ENCODE measurements at places on chromosomes 4 and X.

DNA sequence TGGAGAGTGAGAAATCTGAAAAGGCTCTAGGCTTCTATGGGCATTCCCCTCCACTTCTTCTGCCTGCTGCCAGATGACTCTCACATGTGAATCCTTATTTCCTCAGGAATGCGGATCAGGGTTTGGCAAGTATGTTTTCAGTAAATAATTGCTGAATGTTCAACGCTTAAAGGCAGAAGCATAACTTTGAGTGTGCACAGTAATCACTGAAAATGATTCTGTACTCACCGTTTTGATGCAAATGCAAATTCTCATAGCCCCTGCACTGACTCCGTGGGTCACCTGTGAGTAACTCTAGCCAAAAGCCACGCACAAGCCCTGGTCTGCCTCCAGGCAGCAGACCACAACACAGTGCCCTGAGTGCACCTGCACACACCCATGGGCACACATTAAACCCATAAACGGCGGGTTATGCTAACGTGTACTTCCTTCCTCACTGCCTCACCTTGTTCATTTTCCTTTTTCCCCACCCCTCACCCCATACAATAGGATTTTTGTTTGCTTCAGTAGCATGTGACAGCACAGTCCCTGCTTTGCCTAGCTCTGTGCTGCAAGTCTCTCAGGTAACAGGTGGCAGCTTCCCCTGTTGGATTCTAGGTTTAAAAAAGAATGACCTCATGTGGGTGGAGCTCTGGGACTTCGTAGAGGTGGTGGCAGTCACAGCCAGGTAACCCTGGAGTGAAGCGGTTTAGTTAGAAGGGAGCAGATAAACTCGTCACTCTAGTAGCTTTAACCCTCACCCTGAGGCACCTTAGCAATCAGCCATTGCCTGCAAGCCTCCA lies at the start of gene ARHGEF38:
Gene ARHGEF38, plus strand, starts transcription at position 656 of the 782 bp plus-strand sequence. CDS start 146 bp downstream, outside the sequence.
- DNase-seq, result peak; percentile 27

GRCh38 chr4:176579226-176579625 lies 213.5 kb downstream of the VEGFC start:
- no peak for DNase-seq

DNA sequence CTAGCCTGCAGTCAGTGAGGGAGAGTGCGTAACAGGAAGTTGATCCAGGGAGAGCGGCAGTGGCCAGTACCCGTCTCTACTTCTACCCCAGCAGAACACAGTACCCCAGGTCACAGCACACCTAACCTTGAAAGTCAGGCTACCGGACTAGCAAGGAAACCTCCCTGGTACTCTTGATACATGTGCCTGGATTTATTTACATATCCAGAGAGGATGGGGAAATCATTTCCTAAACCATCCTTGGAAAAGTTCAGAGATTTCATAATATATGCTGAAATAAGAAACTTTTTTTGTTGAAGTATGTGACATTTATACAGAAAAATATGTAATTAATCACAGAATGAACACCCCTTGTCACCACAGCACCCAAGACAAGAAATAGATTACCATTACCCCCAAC lies 24.5 kb downstream of the PRIMPOL start:
- no peak for DNase-seq

DNA sequence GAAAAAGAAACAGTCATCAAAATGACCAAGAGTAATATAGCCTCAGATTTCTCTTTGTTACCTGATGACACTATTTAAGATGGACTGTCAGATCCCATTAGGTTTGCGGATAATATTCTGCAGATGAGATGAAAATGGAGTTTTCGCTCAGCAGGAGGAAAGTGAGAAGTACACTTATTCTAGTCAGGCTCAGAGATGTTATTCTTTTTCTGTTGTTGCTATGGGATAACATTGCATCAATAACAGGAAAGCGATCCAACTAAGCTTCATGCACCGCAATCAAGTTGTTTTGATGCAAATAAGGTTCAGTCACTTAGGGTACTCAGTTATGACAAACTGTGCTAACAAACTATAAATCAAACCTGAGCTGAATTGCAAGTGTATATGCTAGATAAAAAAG lies 415.0 kb downstream of the CCSER1 start:
- no peak for DNase-seq

DNA sequence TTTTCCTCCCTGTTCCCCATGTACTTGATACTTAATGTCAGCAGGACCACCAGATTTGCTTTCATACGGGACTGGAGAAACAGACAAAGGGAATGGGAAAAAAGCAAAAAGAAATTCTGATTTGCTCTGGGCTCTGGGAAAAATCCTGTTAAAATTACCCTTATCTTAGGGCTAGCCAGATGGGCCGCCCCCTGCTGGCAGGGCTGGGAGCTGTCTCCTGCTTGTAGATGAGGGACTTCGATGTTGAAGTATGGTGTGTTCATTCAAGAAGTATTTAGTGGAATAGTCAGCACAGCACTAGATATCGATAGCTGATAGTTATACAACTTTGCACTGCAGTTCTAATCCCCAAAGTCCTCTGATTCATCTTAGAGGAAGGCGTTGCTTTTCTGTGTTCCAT lies 45.8 kb downstream of the BCORL1 start:
- DNase-seq, result peak; percentile 51

- peak; percentile 2 for DNase-seq
These were observed 365.9 kb upstream of the PABPC4L start for GRCh38 chr4:134567461-134567860.

DNA sequence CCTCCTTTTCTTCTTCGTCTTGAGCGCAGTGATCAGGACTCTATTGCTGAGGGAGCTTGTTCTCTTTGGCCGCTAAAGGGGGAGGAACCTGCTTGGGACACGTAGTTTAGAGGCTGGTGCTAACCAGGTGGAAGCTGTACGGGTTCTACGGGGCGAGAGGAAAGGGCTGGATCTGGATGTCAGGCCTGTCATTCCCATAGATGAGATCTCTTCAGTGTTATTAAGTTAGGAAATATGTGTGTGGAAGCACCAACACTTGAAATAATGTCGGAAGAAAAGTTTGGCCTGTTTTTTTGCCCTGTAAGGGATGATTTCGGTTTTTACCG lies 643 bp downstream of the SRP72 start:
- DNase-seq, result no peak

DNA sequence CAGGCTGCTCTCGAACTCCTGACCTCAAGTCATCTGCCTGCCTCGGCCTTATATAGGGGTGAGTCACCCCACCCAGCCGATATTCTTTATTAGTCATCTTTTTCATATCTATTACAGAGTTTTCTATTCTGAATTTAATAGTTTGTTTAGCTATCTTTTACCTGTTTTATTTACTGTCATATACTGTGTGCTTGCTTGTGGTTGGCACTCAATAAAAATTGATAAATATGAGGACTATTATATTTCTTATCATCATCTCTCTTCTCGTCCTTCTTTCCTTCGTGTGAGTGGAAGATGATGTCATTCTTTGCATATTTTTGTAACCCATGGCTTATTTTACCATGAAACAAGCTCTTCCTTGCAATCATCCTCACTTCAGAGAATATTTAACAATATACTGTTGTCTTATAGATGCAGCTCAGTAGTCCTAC lies 265.5 kb downstream of the ARHGAP24 start:
- DNase-seq, result no peak

DNA sequence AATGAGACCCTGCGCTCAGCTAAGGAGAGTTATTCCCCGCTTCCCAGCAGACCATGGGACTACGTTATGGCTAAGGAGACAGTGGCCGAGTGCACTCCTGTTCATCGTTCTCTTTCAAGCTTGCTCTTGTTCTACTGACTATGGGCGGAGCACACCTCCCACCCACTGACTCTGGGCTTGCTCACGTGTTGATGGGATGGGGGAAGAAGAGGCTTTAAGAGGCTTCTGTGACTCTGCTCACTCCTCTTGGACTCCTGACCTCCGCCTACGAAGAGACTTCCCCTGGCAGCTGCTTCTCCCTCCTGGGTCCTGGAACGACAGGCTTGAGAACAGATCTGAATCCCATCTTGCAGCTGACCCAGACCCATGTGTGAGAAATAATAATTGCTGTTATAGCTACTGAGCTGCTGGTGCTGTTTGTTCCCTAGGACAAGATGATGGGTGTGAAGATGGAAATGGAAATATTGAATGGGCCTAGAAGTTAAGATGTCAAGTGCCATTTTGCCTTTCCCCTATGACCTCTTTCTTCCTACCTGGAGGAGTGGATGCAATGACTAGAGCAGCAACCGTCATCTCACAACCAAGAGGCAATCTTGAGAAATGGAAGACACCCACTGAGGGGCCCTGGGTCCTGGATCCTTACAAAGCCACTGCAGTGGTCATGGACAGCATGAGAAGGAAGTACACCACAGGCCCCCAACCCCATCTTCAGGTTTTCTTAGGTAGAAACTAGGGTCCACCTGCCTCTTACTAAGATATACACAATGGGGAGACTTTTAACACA lies 38.7 kb upstream of the IRAK1 start:
- no peak for DNase-seq

DNA sequence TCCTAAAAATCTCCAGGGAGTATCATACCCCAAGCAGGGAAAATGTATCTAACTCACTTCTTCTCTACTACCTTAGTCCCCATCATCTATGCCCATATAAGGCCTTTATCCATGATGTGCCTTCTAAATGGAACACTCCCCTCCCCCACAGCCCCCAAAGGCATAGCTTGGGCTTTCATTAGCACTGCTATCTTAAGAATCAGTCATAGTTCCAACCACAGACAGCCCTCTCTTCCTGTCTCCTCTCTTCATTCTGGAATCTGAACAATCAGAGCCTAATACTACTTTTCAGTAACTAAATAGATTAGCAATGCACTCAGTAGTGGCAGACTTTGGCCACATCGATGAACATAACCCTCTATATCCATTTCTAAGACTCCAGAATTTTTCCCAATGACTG lies 313.2 kb upstream of the DKK2 start:
- peak; percentile 3 for DNase-seq

DNA sequence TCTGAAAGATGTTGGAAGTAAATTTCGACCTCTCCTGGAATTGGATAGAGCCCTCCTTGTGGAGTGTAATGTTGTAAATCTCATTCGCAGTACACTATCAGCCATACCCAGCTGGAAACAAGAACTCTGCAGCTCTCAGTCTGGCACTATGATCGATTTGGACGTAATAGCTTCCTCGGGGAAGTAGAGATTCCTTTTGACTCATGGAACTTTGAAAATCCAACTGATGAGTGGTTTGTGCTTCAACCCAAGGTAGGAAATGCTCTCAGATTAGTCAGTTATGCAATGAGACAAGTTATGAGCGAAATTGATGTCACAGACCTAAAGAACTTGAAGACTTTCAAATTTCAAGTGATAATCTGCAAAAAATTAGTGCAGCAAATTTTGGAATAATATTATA lies 103.9 kb downstream of the SYTL5 start:
- DNase-seq, result no peak

DNA sequence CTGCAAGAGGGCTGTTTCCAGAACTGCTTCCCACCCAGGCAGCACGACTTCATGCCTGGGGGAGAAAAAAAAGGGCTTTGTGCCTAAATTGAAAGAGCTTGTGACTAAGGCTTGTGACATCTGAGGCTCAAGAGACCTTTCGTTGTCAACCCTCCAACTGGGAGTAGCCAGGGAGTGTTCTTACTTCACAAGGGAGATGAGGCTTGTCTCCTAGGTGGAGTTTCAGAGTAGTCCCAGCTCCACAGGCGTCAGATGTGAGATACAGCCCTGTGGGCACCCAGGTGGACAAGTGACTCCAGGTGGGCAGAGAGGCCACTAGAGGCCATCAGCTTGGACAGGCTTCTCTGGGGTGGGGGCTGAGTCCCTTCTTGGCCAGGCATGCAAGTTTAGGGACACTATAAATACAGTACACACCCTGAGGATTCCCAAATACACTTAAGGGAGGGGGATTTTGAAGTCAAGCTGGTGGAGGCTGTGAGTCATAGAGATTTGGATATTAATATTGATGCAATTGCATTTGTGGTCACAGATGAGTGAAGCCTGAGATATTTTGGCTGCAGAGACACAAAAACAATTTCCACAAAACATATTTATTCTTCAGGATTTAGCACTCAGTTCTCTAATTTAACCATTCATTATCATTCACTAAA lies 40.1 kb upstream of the SETD7 start:
- peak; percentile 67 for DNase-seq

- no peak for DNase-seq
These were observed 28.3 kb downstream of the ARHGAP10 start for GRCh38 chr4:147760176-147760575.

DNA sequence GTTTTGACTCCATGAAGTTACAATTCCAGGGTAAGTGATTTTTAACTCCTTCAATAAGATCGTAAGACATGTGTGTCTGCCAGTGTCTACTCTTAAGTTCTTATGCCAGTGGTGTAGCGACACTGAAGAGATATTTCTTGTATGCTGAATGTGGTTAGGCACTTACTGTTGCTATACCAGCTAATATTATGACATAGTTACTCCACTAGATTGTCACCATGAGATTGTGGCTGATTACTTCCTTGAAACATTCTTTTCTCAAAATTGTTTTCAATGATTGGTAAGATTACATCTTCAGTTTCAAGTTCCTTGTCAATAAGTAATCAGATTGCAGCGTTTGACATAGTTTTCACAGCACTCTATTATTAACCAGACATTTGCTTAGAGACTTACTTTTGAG lies 60.6 kb upstream of the PAGE5 start:
- no peak for DNase-seq

DNA sequence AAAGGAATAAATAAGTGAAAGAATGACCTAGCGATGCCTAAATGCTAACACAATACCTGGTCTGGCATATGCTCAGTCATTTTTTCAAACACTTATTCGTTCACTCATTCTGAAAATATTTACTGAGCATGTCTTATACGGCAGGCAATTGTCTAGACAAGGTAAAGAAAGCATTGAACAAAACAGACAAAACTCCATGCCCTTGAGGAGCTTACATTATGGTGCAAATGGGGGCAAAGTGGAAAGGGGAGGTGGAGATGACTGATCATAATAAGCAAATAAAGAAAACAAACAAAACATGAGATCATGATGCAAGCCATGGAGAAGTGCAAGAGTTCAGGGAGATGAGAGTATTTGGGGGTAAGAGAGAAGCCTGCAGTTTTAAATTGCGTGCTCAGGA lies 334.6 kb upstream of the PPARGC1A start:
- DNase-seq, result no peak

- DNase-seq, result no peak
These were observed 83.5 kb downstream of the CHRNA9 start for GRCh38 chr4:40418430-40419230.

- no peak for DNase-seq
These were observed 13.0 kb downstream of the PNMA6E start for GRCh38 chrX:153387987-153388721.

GRCh38 chrX:154029439-154029838 lies 9.7 kb upstream of the IRAK1 start:
- DNase-seq, result no peak

GRCh38 chr4:76740866-76741662 lies 156.9 kb downstream of the SOWAHB start:
- no peak for DNase-seq

- peak; percentile 49 for DNase-seq
These were observed 969 bp downstream of the STIM2 start for GRCh38 chr4:26861434-26862186.

- DNase-seq, result no peak
These were observed 221.6 kb upstream of the SPANXN4 start for GRCh38 chrX:142804085-142804484.
